Neural crest cell (in vitro differentiated cells): ENCODE measurements at places on chromosomes 12 and 14. TPM values are rescaled to one million over a fixed set of nuclear protein-coding genes. Genes with fewer than 3 reads are reported as not detected.

Gene SPIC
- not detected in 2 replicates for total RNA-seq

Gene RDH12
- total RNA-seq: not detected in 2 replicates

Gene TBX3
- 0.91 and 0.96 TPM in 2 replicates for total RNA-seq

Gene ATXN2
- total RNA-seq: 69.2 and 71.0 TPM in 2 replicates

Gene MMP14
- 63.2 and 68.6 TPM in 2 replicates for total RNA-seq

Gene EPYC
- total RNA-seq: not detected in 2 replicates

Gene MMP17
- 90.9 and 94.8 TPM in 2 replicates for total RNA-seq

Gene KRT78
- total RNA-seq: not detected in 2 replicates

Gene OR4E2
- total RNA-seq: not detected in 2 replicates

Gene SERPINA5
- total RNA-seq: 1.0 and 1.4 TPM in 2 replicates

Gene CLEC4C
- not detected in 2 replicates for total RNA-seq

Gene C12orf50
- 0.30 and 0.37 TPM in 2 replicates for total RNA-seq

Gene PLCZ1
- not detected in 2 replicates for total RNA-seq

Gene FOXA1
- total RNA-seq: not detected in 2 replicates

Gene SLC2A13
- 5.6 and 6.3 TPM in 2 replicates for total RNA-seq

Gene LHX5
- total RNA-seq: 1.5 and 1.8 TPM in 2 replicates

Gene TTC9
- 3.7 and 4.2 TPM in 2 replicates for total RNA-seq

Gene C1R
- total RNA-seq: 4.0 and 5.3 TPM in 2 replicates

Gene RHEBL1
- total RNA-seq: 1.2 and 2.1 TPM in 2 replicates

Gene ANG
- 2.3 and 3.3 TPM in 2 replicates for total RNA-seq

Gene CLMN
- total RNA-seq: 7.7 and 8.9 TPM in 2 replicates

Gene SLCO1C1
- total RNA-seq: 0.36 and 1.5 TPM in 2 replicates

Gene TSPAN11
- 18.3 and 21.4 TPM in 2 replicates for total RNA-seq

Gene PRKD1
- 12.4 and 13.5 TPM in 2 replicates for total RNA-seq

Gene GLIPR1L1
- not detected in 2 replicates for total RNA-seq

Gene ASCL1
- total RNA-seq: 4.3 and 5.1 TPM in 2 replicates

Gene KLHL28
- 13.7 and 15.8 TPM in 2 replicates for total RNA-seq

Gene CCDC177
- total RNA-seq: 7.5 and 7.7 TPM in 2 replicates

Gene TMEM121
- total RNA-seq: 12.3 and 13.9 TPM in 2 replicates

Gene RAB35
- total RNA-seq: 45.1 and 54.1 TPM in 2 replicates

Gene MORN3
- 0.57 and 0.63 TPM in 2 replicates for total RNA-seq

Gene SMIM41
- total RNA-seq: not detected in 2 replicates

Gene PPM1A
- total RNA-seq: 30.9 and 35.5 TPM in 2 replicates

Gene PMCH
- not detected in 2 replicates for total RNA-seq

Gene WNT1
- 1.2 and 2.1 TPM in 2 replicates for total RNA-seq

Gene PYGL
- 45.2 and 45.3 TPM in 2 replicates for total RNA-seq

Gene HSP90B1
- 566 and 570 TPM in 2 replicates for total RNA-seq

Gene BMP4
- 1.1 and 1.3 TPM in 2 replicates for total RNA-seq

Gene CCDC196
- total RNA-seq: not detected in 2 replicates

Gene GPR68
- total RNA-seq: 0.14 and 0.36 TPM in 2 replicates

Gene CDK4
- 332 and 333 TPM in 2 replicates for total RNA-seq

Gene RNASE4
- 2.6 TPM in 2 replicates for total RNA-seq

Gene LYZ
- 0.26 TPM in 1 of 2 replicates, not detected in the other for total RNA-seq

Gene SDSL
- total RNA-seq: 1.5 and 3.3 TPM in 2 replicates

Gene NOVA1
- total RNA-seq: 62.2 and 62.7 TPM in 2 replicates

Gene AKAP3
- 2.8 and 3.5 TPM in 2 replicates for total RNA-seq

Gene ALKBH2
- 33.1 and 36.2 TPM in 2 replicates for total RNA-seq

Gene FBXL14
- 28.0 and 33.7 TPM in 2 replicates for total RNA-seq

Gene PEX5
- 40.2 and 42.2 TPM in 2 replicates for total RNA-seq
